ENCODE measurements at places on chromosomes 1 and 21.

- DNase-seq, result no peak
Observed at GRCh38 chr21:44701541-44701940, 4.6 kb downstream of the KRTAP10-12 start.

- no peak for DNase-seq
Observed at GRCh38 chr1:94888201-94888600, 38.7 kb downstream of the CNN3 start.

DNA sequence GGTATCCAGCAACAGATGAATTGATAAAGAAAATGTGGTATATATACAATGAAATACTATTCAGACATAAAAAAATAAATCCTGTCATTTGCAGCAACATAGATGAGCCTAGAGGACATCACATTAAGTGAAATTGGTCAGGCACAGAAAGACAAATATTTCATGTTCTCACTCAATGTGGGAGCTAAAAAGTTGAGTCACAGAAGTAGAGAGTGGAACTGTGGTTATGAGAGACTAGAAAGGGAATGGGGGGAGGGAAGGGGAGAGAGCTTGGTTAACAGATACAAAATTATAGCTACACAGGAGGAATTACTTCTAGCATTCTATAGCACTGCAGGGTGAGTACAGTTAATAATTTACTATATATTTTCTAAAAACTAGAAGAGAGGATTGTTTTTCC, 37.1 kb upstream of the SERPINC1 start:
- no peak for DNase-seq

- DNase-seq, result no peak
Observed at GRCh38 chr1:11379851-11380250, 99.1 kb upstream of the DISP3 start.

GRCh38 chr1:160565564-160565963, 13.7 kb downstream of the CD84 start:
- DNase-seq, result no peak

- DNase-seq, result no peak
Observed at GRCh38 chr1:248622570-248623001, 12.3 kb downstream of the OR2T11 start.

Data from left ventricle myocardium superior (tissue), 1 donor.